ENCODE measurements at places on chromosomes 7 and 10. TPM values are rescaled to one million over a fixed set of nuclear protein-coding genes. Genes with fewer than 3 reads are reported as not detected.

GRCh38 chr10:22475651-22476600, 130.6 kb downstream of the SPAG6 start:
- DNase-seq = peak; percentile 82

GRCh38 chr10:5596611-5597341, 69.6 kb downstream of the ASB13 start:
- DNase-seq = no peak

- DNase-seq = no peak
Measured at GRCh38 chr7:111383133-111383532, 179.2 kb downstream of the IMMP2L start.

DNA sequence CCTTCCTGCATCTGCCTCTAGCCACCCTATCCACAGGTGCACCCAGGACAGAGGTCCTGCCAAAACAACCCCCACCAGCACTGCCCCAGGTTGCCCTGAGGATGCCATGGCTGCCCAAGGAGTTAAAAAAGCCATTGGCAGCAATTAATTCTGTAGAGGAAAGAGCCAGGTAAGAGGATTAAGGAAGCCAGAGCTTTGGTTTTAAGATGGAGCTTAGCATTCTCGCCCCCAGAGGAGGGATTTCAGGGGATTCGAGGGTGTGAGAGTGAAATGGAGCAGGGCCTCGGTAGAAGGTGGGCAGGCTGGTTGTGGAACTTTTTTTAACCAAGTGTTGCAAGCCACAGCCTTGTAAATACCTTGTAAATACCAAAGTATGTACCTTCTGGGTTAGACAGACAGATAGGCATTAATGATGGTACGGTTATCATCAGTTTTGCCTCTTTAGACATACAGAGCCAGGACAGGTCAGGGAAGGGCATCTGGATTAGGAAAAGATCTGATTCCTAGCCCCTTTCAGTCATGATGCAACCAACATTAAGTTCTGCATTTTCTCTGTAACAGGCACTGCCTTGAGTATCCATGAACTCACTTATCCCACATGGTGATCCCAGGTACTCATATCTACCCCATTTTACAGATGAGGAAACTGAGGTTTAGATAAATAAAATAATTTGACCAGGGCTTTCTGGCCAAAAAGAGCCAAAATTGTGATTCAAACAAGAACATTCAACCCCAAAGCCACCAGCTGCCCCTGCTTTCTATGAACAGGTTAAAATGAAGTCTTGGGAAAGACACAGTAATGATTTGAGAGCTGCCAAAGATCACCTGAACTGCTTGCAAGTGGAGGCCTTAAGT, 120.7 kb upstream of the PPIF start:
- DNase-seq = peak; percentile 41

GRCh38 chr7:3009086-3009485, 34.6 kb downstream of the CARD11 start:
- no peak for DNase-seq

GRCh38 chr10:72312865-72313391, 39.2 kb downstream of the DDIT4 start:
- DNase-seq = no peak

GRCh38 chr7:152402384-152403250, 33.2 kb downstream of the KMT2C start:
- no peak for DNase-seq

- DNase-seq = peak; percentile 8
Measured at GRCh38 chr7:40876601-40877000, 741.8 kb downstream of the SUGCT start.

- DNase-seq = no peak
Measured at GRCh38 chr7:113582471-113582870, 336.3 kb downstream of the PPP1R3A start.

GRCh38 chr10:38094158-38094926, at the start of gene ZNF37A:
Gene ZNF37A (plus strand): TSS chr10:38094337. CDS start chr10:38096618, 2,281 bp downstream.
- peak; percentile 91 for DNase-seq

- DNase-seq = no peak
Measured at GRCh38 chr10:101468159-101468558, 114.2 kb downstream of the BTRC start.

- DNase-seq = peak; percentile 77
Measured at GRCh38 chr7:42932811-42933591, 825 bp downstream of the MRPL32 start.

GRCh38 chr10:72353965-72354355, 759 bp downstream of the DNAJB12 start:
- peak; percentile 64 for DNase-seq

DNA sequence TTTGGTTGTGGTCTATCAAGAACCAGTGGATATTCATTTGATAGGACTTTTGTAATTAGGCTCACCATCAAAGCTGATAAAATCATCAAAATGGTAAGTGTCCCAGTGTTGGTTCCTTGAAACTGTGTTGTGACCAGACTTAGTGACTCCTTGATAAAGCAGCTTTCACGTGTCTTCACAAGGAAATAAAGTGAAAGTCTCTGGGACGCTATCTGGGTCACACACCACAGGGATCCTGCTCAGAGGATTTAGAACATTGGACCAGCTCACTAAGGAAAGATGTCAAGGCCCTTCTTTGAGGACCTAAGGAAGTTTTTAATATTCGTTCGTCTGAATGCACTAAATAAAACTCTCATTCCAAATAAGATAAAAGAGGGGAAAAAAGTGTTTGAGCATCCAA, 193.1 kb downstream of the RNLS start:
- no peak for DNase-seq

DNA sequence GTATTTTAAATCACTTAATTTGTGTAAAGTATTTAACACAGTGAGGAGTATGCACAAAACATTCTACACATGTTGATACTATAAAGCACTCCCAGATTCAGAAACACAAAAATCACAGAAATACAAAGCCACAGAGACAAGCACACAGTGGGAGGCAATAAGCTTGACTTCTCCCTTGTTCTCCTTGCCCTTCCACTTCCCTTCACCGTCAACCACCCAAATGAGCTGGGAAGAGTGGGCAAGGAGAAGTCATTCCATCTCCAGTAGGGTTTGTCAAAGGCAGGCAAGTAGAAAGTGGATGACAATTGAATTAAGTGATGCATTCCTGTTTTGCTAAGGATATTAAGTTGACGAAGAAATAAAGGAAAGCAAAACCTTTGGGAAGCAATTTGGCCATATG, 4.2 kb upstream of the TMEM139 start:
- no peak for DNase-seq

- DNase-seq = no peak
Measured at GRCh38 chr7:35891004-35891830, 90.4 kb downstream of the SEPTIN7 start.

DNA sequence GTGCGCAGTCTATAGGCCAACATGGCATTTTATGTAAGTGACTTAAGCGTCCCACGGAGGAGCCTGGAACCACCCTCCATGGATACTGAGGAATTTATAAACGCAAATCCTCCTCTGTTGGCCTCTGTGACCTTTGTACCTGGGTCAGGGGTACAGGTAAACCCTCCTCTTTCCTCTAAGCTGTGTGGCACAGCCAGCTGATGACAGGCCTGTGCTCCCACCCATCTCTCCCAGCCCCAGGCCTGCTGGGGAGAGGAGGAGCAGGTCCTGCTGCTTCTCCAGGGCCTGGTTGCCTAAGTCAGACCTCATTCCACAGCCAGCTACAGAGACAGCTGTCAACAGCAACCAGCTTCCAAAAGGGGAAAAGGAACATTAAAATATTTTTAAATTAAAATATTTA, 5.0 kb downstream of the AVPI1 start:
- DNase-seq = no peak

GRCh38 chr7:48067475-48067874, 21.6 kb upstream of the UPP1 start:
- no peak for DNase-seq

GRCh38 chr10:62463364-62463763, 89.2 kb downstream of the ZNF365 start:
- DNase-seq = no peak

- DNase-seq = peak; percentile 72
Measured at GRCh38 chr7:151954866-151955820, 1.1 kb upstream of the GALNTL5 start.

DNA sequence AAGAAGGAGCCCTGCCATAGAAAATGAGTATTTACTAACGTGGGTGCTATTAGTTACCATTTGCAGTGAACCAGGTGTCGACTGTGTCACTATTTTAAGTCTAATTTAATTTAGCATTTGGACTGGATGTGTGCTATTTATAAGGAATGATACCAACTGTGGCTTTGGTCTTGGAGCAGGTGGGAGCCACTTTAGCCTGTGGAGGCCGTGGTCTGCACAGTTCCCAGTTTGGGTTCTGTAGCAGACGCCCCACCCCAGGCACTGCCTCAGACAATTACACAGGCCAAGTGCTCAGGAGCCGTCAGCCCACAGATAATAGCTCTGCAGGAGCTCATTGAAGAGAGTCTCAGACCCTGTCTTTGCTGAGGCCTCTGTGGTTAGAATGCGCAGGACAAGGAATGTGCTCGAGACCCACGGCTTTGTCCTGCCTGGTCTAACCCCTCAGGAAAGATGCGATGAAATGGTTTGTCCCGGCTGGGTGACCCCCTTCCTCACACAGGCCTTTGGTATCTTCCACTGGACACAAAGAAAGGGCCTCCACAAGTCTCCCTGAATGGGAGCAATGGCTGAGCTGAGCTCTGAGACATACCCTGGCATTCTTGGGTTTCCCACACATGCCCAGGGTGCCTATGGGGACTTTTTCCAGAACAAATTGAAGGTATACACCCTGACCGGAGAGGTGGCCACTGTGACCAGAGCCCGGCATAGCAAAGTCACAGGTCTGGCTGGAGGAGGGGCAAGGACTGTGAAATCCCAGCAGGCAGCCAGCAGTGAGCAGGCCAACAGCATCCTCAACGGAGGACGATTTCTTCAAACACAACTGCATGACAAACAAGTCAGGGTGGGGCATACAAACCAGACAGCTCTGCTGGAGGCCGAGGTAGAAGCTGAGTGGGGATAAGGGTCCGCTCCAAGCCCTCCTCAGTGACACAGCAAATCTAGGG, 251.2 kb downstream of the ARHGAP12 start:
- peak; percentile 91 for DNase-seq

GRCh38 chr10:74824184-74824899, 2.1 kb upstream of the KAT6B start:
- DNase-seq = peak; percentile 34

DNA sequence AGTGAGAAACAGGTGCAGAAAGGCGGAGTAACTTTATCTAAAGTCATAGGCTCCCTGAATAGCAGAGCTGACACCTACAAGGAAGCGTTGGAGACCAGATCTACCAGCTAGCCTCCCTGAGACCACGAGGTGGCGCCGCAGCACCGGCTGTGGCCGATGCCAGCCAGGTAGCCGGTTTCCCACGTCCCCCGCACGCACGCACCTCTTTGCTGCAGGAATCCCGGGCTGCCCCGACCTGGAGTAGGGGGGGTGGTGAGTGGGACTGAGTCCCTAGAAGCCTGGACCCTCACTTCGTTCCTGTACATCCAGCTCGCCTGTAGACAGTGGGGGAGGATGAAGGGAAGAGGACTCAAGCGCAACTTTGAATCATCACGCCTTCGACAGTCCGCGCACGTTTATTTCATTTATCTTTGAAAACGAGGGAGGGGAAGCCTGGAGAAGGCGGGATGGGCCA, 3.7 kb downstream of the ELOVL3 start:
- DNase-seq = peak; percentile 93

DNA sequence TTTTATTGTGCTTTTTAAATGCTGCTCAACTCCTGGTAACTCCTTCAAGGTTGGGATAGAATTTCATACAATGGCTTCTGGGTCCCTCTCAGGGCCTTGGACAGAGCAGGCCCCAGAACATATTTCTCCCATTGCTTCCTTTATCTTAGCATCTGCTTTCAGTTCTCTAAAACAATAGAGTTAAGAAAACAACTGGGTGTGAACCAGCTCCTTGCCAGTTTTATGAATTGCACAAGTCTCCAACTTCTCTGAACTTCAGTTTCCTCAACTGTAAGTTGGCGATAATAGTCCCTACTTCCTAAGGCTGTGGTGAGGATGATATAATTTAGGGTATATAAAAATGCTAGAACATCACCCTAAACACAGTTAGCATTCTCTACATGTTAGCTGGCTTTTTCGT, 77.0 kb upstream of the INHBA start:
- DNase-seq = no peak

- DNase-seq = no peak
Measured at GRCh38 chr7:130409067-130409711, 28.9 kb downstream of the CPA1 start.

DNA sequence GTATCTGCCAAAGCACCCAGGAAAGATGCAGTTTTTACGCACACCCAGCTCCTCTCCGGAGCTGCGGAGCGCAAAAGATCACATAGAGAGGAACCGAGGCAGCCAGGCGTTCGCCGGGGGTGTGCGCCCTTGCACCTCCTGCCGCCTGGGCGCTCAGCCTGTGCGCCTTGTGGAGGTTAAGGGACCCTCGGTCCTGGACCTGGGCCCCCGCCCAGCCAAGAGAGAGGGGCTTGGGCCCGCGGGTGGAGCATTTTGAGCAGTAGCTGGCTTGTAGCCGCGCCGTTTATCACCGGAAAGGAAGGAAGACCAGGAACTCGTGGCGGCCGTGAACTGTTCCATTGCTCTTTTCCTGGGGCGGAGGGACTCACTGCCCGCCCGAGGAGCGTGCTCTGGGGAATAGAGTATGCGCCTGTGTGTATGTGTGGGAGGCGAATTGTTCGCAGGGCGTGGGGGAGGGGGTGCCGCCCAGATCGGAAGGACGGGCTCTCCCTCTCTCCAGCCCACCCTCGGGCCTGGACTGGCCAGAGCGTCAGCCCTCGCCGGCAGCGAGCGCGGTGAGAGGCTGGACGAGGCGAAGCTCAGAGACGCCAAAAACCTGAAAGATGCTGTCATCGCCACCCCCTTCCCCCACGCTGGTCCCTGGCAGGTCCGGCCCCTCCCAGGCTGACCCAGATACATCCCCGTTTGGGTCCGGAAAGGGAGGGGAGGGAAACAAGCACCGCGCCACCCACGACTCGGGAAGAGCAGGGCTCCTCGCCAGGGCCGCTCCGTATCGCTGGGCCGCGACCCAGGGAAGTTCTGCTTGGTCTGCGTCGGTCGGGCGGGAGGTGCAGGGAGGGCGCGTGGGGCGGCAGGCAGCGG, 1.2 kb upstream of the WNT2 start:
- DNase-seq = peak; percentile 66

Gene CCDC71L
- total RNA-seq = 23.5 TPM

Gene MYL7
- total RNA-seq = not detected

Gene RNF32
- 3.0 TPM for total RNA-seq

Gene HOXA1
- not detected for total RNA-seq

Gene FAM25G
- not detected for total RNA-seq

Gene NYAP1
- 1.2 TPM for total RNA-seq

Gene SPDYE11
- total RNA-seq = not detected

Measured in neural progenitor cell (in vitro differentiated cells).